Mesothelial cell of epicardium (in vitro differentiated cells): ENCODE measurements at places on chromosomes 7 and 10.
A peak's percentile ranks its signal among the peaks of the same experiment; 100 is the strongest.

DNA sequence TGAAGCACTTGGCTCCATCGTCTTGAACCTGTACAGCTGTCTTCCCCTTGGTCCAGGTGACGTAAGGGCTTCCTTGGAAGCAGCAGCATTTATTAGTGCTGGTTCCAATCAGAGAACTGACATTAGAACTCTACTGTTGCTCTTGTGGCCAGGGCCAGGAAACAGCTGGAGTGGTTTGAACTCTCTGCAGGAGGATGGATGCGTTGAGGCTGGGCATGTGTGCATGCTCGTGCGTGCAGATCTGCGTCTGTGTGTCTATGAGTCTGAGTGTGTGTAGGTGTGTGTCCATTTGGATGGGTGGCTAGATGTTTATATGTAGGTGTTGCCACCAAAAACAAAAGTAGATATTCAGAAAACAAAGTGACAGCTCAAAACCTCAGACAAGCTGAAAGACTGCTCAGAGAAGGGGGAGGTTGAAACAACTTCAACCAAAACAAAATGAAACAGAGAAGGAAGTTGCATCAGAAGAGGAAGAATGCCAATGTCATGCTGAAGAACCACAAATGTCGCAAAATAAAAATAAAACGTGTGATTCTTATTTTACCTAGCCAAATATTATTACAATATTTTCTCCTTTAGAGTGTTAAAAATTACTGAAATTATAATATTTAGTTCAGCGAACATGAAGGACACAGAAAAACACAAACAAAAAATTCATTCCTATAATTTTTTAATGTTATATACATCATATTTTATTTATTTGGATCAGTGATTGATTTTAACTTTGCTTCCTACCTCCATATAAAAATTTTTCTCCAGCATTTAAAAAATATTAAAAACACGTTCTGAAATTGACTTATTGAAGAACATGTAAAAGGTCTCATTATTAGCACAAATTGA is 96.1 kb upstream of the MKLN1 start:
- peaks cover 4% of the 10 kb centered on the region for H3K4me1 ChIP-seq
- H3K36me3 ChIP-seq = no peaks in the 10 kb centered on the region
- H3K27ac ChIP-seq = no peak overlapping the region
- H3K4me3 ChIP-seq = no peak overlapping the region
- DNase-seq = no peak

DNA sequence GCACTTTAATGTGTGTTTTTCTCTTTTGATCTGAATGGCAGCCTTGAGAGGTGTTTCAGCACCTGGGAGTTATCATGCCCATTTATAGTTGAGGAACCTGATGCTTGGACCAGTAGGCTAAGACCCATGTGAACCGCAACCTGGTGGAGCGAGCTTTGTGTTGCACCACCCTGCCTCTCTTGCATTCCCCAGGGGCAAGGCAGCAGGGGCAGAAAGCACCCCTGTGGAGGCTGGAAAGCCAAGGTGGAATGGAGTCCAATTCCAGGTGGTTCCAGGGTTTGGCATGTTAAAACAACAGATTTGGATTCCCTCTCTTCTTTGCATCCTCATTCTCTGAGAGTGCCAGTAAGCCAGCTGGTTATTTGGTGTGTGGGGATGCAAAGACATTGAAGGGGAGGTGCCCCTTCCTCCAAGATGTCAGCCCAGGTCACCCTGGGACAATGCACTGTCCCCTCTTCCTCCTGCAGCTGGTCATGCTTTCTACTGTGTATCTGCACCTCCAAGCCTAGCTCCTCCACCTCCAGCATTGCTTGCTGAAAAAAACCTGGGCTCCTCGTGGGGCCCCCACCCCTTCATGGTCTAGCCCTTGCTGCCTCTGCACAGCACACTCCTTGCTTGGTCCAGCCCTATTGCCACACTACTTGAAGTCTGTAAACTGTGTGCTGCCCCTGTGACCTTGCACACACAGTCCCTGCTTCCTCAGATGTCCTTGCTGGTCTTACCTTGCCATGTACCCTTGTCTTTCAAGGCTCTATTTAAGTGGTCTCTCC is 5.6 kb upstream of the CDH23 start:
- no peak overlapping the region for H3K27ac ChIP-seq
- no peak overlapping the region for H3K4me3 ChIP-seq
- no peak for DNase-seq
- H3K27me3 ChIP-seq = peaks cover 60% of the 10 kb centered on the region

DNA sequence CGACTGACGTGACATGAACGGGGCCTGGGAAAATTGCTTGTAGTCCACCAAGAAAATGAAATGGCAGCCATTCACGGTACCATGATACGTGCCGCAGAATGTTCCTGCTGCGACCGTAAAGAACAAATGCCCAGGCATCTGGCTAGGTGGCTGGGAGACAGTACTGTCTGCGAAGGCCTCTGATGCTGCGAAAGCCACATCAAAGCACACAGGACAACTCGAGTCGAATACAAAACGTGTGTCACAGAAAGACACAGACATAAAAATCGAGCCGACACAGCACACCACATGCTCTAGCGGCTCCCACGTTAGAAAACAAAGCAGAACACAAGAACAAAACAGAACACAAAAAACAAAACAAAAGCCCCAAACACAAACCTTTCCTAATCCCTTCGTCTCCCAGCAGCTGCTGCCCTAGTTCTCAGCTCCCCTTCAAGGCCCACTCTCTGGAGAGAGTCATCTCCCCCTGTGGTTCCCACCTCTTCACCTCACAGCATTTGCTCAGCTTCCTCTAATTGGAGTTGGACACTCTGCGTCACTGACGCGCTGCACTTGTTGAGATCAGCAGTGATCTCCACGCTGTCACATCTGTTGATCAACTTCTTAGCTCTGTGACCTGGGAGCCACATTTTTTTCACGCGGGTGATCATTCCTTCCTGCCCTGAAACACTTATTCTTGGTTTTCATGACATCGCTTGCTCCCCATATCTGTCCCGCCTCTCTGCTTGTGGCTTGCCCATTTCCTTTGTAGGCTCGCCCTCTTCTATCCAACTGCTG is 112.2 kb downstream of the CLEC2L start:
- no peaks in the 10 kb centered on the region for H3K4me1 ChIP-seq
- DNase-seq = no peak
- H3K27me3 ChIP-seq = no peaks in the 10 kb centered on the region
- H3K27ac ChIP-seq = peak overlapping the region; percentile 26
- H3K36me3 ChIP-seq = peaks cover 39% of the 10 kb centered on the region

DNA sequence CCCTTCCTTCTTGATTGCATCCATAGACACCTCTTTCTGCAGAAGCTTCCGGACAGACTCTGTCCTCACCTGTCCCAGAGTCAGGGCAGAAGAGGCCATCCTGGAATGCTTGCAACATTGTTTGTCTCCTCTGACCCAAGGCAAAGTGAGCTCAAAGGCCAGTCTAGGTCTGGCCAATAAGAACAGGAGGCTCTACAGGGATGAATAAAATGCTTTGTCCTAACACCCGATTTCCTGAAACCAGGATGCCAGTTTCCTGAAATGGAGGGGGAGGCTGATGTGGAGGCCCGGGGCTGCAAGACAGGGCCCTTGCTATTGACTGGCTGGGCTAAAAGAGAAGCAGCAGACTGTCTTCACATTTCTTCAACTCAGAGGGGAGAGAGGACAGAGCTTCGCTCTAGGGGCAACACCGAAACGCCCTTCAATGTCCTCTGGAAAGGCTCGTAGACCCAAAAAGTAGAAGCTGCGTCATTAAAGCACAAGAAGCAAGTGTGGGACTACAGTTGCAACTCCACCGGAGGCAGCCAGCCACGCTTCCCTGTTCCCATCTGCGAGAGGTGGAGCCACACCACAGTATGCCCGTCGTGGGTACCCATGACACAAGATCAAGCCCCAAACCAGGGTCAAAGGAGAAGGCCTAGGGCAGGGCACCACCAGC is 29.1 kb upstream of the NDST2 start:
- no peaks in the 10 kb centered on the region for H3K4me1 ChIP-seq
- no peak overlapping the region for H3K27ac ChIP-seq
- no peak for DNase-seq
- H3K27me3 ChIP-seq = no peaks in the 10 kb centered on the region
- H3K36me3 ChIP-seq = peaks cover 31% of the 10 kb centered on the region

DNA sequence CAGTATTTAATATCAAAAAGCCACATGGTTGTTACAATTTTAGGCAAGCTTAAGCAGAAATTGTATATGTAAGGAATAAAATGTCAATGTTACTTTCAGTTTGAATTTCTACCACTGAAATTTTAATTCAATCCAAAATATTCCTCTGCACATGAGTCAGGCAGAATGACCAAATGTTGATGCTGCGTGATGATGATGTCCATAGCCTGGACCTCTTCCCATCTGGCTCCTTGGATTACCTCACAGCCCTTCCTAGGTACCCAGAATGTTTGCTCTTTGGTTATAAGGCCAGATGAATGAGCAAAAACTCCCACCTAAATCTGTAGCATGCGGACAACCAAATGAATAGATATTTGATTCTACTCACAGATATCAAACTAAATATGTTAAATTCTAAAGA is 258.3 kb upstream of the IMMP2L start:
- H3K27me3 ChIP-seq = no peaks in the 10 kb centered on the region
- no peak overlapping the region for H3K27ac ChIP-seq
- H3K36me3 ChIP-seq = peaks cover 6% of the 10 kb centered on the region
- H3K4me3 ChIP-seq = no peak overlapping the region
- H3K4me1 ChIP-seq = peaks cover 8% of the 10 kb centered on the region

- peaks cover 6% of the 10 kb centered on the region for H3K36me3 ChIP-seq
- no peak overlapping the region for H3K4me3 ChIP-seq
- no peak overlapping the region for H3K27ac ChIP-seq
- H3K4me1 ChIP-seq = peaks cover 5% of the 10 kb centered on the region
- DNase-seq = no peak
These were observed 148.2 kb downstream of the GFRA1 start for GRCh38 chr10:116124777-116125176.

GRCh38 chr10:91610919-91611318 is 22.0 kb downstream of the PPP1R3C start:
- no peaks in the 10 kb centered on the region for H3K27me3 ChIP-seq
- peaks cover 3% of the 10 kb centered on the region for H3K36me3 ChIP-seq
- H3K4me1 ChIP-seq = peaks cover 22% of the 10 kb centered on the region
- DNase-seq = no peak
- H3K4me3 ChIP-seq = no peak overlapping the region
- peak overlapping the region; percentile 26 for H3K27ac ChIP-seq
